Cardiac muscle cell (in vitro differentiated cells and primary cell): ENCODE measurements at places on chromosomes 7 and 10.
A peak's percentile ranks its signal among the peaks of the same experiment; 100 is the strongest.

DNA sequence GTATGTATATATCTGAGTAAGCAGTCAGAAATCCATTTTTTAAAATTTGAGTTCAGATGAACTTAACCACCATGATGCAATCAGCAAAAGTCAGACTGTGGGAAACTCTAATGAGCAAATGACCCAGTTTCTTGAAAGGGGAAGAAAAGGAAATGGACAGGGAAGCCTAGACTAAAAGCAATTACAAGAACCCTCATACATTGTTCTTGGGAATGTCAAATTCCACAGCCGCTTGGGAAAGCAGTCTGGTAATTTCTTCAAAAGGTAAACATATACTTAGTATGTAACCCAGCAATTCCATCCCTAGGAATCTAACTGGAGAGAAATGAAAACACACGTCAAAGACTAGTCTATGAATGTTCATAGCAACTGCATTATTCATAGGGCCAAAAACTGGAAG lies 16.4 kb upstream of the FOXK1 start:
- H3K4me1 ChIP-seq: no peaks in the 10 kb centered on the region
- peak; percentile 90 for DNase-seq
- H3K4me3 ChIP-seq: no peak overlapping the region
- no peaks in the 10 kb centered on the region for H3K27me3 ChIP-seq
- H3K27ac ChIP-seq: no peak overlapping the region

DNA sequence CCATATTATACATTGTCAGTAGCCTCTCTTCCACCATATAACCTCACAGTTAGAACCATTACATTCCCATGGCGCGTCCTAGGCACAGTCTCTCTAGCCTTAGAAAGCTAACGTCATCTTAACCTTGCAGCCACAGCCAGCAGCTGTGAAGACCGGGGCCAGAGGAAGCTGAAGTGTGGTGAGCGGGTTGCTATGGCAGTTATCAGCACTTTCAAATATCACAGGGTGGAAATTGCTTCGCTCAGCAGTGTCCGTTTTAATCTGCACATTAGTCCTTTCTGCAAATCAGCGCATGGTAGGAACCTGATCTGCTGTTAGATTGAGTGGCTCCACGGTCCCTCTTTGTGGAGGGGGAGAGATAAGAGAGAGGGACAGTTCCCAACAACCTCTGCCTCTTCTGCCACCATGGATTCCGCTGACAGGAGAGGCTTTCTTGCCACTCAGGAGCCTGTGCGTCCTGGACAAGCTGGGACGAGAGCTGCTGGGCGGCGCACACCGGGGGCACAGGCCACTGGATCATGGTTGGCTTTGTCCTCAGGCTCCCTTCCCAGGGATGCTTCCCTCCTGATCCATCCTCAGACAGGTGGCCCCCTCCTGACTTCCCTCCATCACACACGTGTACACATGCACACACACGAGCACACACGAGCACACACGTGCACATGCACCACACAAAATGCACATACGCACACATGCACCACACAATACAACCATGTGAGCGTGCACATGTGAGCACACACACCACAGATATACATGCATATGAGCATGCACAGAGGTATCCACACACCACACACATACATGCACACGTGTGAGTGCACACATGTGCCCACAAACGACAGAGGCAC lies 93.8 kb downstream of the WDR37 start:
- peak; percentile 71 for DNase-seq
- H3K27me3 ChIP-seq: no peaks in the 10 kb centered on the region
- H3K27ac ChIP-seq: no peak overlapping the region
- H3K4me1 ChIP-seq: no peaks in the 10 kb centered on the region
- no peak overlapping the region for H3K4me3 ChIP-seq

DNA sequence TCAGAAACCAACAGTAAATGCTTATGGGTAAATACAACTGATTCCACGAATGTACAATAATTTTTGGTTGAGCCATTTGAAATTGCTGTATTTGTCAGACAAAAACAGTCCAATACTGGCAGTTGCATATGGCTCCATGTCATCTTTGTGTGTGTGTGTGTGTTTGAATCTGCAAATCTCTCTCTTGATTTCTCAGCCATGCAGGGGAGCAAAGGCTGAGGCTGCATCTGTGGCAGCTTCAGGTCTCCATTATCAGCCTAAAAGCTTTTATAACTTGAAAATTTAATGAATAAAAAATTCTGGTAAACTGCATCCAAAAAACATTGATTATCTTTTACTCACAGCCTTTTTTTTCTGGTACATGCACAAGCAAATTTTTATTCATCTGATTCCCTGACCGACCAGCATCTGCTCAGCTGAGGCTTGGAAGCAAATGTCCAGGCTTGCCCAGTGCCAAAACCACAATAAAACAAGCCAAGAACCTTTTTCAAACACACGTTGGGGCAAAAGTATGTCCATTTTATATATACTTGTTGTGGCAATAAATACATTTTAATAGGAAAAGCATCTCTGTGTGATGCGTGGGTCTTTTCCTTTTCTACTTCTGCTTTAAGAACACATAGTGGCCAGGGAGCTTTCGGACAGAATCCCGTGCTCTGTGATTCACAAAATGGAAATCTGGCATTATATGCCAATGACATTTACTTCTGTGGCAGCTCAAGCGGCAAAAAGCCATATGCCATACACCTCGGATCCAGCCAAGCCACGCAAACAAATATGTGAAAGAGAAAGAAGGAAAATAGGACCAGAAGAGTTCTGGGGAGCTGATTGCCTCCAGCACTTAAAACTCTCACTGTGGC lies 275.6 kb upstream of the AOAH start:
- DNase-seq: no peak
- H3K4me1 ChIP-seq: peaks cover 10% of the 10 kb centered on the region
- H3K4me3 ChIP-seq: no peak overlapping the region
- H3K36me3 ChIP-seq: no peaks in the 10 kb centered on the region
- H3K27me3 ChIP-seq: no peaks in the 10 kb centered on the region

GRCh38 chr10:120456143-120456625 lies 843 bp upstream of the PLPP4 start:
- H3K4me3 ChIP-seq: peak overlapping the region; percentile 52
- no peaks in the 10 kb centered on the region for H3K36me3 ChIP-seq
- H3K27ac ChIP-seq: no peak overlapping the region
- DNase-seq: no peak
- H3K4me1 ChIP-seq: peaks cover 6% of the 10 kb centered on the region

DNA sequence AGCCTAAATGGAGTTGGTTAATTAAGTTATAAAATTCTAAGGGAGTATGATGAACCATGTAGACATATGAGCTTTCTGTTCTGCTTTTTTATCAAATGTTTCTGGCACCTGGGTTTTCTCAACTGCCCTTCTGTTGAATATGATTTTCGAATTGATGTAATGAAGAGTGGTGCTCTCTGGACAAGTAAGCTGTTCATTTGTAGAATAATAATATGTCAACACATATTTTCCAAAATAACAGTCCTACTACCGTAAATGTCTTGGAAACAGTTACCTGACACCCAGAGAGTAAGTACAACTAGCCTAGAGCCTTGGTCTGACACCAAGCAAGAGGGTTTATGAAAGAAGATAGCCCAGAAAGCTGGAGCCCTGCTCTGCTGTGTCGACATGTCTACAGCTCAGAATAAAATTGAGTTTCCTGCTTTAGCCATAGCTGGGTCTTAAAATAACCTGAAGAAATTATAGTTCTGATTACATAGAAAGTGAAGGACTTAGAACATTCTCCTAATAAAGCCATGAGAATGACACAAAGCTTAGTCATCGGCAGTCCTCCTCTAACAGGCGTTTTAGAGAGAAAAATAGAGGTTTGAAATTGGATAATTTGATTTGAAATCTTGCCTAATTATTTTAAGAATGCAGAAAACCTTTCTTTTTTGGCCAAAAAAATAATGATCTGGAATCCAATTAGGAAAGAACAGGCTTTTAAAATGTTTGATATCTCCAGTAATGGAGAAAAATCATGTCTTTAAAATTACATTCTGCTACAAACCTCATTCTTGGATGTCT lies 25.1 kb downstream of the HDAC9 start:
- no peaks in the 10 kb centered on the region for H3K27me3 ChIP-seq
- H3K27ac ChIP-seq: peak overlapping the region; percentile 68
- H3K4me1 ChIP-seq: peaks cover 30% of the 10 kb centered on the region
- H3K4me3 ChIP-seq: no peak overlapping the region

GRCh38 chr10:101619983-101620382 lies 31.9 kb downstream of the DPCD start:
- H3K4me1 ChIP-seq: no peaks in the 10 kb centered on the region
- no peak overlapping the region for H3K27ac ChIP-seq
- no peak for DNase-seq
- H3K36me3 ChIP-seq: peaks cover 13% of the 10 kb centered on the region
- no peaks in the 10 kb centered on the region for H3K27me3 ChIP-seq

DNA sequence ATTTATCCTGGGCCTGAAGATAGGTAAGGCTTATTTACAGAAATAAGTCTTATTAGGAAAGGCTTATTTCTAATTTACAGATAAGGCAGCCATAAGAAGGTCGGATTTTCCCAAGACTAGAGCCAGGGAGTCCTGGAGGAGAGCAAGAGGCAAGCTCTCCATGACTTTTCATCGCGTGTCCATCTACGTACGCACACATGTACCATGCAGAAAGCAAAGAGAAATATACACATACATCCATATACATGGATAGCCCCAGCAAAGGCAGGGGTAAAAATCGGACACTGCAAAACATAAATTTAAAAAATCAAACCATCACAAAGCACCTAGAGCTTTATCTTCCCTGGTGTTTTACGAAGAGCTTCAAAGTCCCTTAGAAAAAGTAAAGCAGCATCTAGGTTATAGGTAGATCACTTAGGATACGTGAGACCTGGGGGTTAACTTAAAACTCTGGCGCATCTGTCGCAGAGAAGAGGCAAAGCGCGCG lies 25.8 kb upstream of the ZRANB1 start:
- peak overlapping the region; percentile 100 for H3K27ac ChIP-seq
- no peaks in the 10 kb centered on the region for H3K27me3 ChIP-seq
- H3K4me3 ChIP-seq: peak overlapping the region; percentile 45
- no peaks in the 10 kb centered on the region for H3K36me3 ChIP-seq

- no peaks in the 10 kb centered on the region for H3K4me1 ChIP-seq
- no peak overlapping the region for H3K27ac ChIP-seq
Measured at GRCh38 chr10:116973371-116973905, 31.5 kb downstream of the SHTN1 start.

DNA sequence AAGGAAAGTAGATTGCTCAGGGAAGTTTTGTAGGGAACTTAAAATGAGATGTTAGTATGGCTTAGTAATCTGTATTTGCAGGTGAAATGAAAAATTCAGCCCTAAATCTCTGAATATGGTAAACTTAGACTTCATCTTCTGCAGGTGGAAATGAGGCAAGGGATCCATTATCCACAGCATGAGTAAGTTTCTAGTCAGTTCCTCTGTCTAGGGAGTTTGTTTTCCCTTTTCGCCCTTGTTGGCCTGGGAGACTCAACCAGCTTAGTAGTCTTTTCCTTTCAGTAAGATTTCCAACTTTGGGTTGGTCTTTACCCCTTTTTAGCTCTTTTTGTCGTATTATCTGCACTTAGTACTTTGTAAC lies 65.6 kb downstream of the ZEB1 start:
- no peak for DNase-seq
- H3K27ac ChIP-seq: no peak overlapping the region
- H3K27me3 ChIP-seq: no peaks in the 10 kb centered on the region
- no peak overlapping the region for H3K4me3 ChIP-seq
- no peaks in the 10 kb centered on the region for H3K36me3 ChIP-seq

DNA sequence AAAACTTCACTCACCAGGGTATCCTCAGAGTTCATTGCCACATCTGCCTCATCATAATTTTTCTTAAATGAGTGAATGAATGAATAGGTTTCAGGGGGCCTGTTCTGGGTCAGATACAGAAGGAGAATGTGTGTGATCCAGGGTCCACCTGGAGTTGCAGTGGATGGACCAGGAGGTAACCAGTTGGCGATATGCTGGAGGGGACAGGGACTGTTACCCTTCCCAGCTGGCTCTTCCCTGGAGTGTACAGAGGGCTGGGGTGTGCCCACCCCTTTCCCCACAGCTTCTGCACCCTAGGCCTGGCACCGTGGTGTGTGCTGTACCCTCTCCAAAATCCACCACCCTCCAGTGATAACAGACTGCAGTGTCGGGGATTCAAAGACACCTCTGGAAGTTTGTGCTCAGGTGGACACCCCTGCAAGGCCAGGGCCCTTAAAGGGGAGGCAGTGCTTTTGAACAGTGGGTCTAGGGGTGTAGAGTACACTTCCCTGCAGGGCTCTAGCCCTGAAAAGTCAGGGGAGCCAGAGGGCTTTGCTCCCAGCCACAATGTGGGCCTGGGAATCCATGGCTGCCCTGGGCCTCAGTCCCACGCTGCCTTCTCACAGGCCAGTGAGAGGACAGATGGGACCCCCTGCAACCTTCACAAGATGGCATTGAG lies 134.4 kb upstream of the UNC5B start:
- H3K27ac ChIP-seq: no peak overlapping the region
- H3K4me3 ChIP-seq: no peak overlapping the region
- peaks cover 26% of the 10 kb centered on the region for H3K4me1 ChIP-seq
- no peaks in the 10 kb centered on the region for H3K36me3 ChIP-seq

DNA sequence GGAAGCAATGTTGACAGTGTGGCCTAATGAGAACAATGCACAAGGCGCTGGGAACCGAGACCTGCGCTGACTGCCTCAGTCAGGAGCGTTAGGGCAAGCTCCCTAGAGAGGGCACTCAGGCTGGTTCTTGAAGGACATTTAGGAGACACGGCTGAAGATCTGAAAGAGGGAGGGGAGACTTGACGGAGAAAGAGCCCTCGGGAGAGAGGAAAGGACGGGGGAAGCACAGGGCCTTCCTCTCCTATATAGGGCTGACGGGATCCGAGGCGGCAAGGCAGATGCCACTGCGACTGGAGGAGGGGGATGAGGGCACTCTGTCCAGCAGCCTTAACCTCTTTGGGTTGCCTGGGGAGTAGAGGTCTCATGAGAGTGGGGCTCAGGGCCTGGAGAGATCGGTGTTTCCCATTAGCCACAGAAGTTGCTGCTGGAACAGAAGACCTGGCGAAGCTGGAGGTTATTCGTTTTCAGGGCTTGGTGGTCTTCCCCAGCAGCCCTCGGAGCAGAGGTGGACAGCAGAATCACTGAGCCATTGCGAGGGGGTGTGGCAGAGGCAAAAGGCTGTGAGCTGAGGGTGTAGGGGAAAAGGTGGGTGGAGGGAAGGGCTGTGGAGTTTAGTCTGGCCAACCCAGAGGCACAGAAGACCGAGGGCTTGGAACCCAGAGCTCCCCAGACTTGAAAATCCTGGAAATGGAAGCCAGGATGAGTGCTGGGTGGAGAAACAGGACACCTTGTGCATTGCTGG lies 36.0 kb downstream of the CLEC2L start:
- no peaks in the 10 kb centered on the region for H3K36me3 ChIP-seq
- no peak overlapping the region for H3K27ac ChIP-seq
- no peaks in the 10 kb centered on the region for H3K27me3 ChIP-seq

GRCh38 chr10:93573051-93573909 lies 6.8 kb downstream of the FFAR4 start:
- H3K27me3 ChIP-seq: peaks cover 45% of the 10 kb centered on the region
- H3K4me3 ChIP-seq: no peak overlapping the region
- no peak overlapping the region for H3K27ac ChIP-seq
- no peak for DNase-seq

GRCh38 chr7:15376600-15376999 lies 185.2 kb downstream of the AGMO start:
- H3K36me3 ChIP-seq: no peaks in the 10 kb centered on the region
- H3K4me1 ChIP-seq: no peaks in the 10 kb centered on the region
- no peaks in the 10 kb centered on the region for H3K27me3 ChIP-seq
- no peak overlapping the region for H3K27ac ChIP-seq
- H3K4me3 ChIP-seq: no peak overlapping the region
